Foreskin keratinocyte (primary cell): ENCODE measurements at places on chromosomes 1 and 21. TPM values are rescaled to one million over a fixed set of nuclear protein-coding genes. Genes with fewer than 3 reads are reported as not detected.

GRCh38 chr1:231116738-231117137 is 45.1 kb upstream of the TRIM67 start:
- DNase-seq, result no peak

C1orf185 gene
- not detected in 2 replicates for total RNA-seq

DNA sequence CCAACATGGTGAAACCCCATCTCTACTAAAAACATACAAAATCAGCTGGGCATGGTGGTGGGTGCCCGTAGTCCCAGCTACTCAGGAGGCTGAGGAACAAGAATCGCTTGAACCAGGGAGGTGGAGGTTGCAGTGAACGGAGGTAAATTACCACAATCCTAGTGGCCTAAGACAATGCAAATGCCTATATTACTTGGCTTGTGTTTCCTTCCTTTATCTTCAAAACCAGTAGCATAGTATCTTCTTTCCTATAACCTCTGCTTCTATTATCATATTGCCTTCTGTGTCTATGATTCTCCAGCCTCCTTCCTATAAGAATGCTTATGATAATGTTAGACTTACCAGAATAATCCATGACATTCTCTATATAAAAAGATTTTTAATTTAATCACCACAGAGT is 156.2 kb upstream of the RGS18 start:
- DNase-seq, result no peak

- no peak for DNase-seq
Measured at GRCh38 chr21:19018529-19018928, 614.9 kb upstream of the TMPRSS15 start.

CR1L gene
- total RNA-seq, result not detected in 2 replicates

DNA sequence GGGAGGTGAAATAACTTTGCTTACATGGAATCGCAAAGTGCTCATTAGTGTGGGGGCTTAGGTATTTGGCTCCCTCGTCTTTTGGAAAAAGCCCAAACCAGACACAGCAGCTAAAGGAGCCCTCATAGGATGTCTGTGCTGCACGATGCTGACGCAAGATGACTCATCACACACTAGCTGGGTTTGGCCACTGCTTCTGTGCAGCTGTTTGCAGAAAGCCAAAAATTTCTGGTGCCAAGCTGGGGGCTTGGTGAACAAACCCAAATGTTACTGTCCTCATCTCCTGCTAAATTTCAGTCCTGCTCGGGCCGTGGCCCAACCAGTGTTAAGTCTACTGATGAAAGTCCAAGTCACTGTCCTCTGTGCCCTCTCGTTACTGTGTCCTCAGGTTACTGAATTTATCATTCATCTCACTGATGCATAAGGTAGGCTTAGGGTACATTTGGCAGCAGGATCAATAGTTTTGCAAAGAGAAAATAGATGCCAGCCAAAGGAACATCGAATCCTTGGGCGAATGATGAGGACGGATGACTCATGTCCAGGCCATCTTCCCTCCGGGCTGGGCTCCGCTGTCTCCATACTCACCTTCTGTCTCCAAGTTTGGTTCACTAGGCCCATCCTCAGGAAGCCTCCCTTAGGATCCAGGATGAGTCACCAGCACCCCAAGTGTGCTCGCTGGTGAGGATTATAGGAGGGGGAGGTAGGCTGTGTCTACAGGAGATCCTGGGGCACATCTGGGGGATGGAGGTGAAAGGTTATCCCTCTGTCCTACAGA is 177.7 kb downstream of the ADSS2 start:
- peak; percentile 94 for DNase-seq

GPR161 gene
- 20.8 and 23.6 TPM in 2 replicates for total RNA-seq
